ENCODE measurements at places on chromosomes 7 and 10.

DNA sequence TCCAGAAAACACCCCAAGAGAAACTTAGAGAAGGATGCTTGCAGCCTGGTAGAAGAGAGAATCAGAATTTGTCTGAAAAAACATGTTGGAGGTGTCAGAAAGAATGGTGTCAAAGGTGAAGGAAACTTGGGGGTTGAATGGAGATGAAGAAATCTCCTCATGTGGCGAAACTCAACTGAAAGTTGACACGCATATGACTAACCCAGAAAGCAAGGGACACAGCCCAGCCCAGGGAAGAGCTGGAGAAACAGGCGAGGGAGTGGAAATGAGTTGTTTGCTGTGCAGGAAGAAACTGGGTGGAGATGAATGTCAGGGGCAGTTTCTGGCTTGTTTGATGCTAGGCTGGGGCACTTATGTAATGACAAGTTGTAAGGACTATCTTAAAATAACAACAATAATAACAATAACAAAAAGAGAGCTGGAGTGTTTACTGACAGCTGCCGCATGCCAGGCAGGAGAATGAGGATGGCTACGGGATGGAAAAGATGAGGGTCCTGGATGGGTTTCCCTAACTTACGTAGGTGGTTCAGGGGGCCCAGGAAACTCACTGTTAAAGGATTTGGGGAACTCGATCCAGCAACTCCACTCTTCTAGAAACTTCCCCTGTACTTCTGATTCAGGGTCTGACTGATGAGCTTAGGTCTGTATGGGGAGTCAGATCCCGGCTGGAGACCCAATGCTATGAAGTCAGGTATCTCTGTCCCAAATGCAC is 57.4 kb downstream of the MAP3K8 start:
- peak; percentile 15 for DNase-seq

GRCh38 chr10:7410862-7411670 is at the start of gene SFMBT2:
Gene SFMBT2 (minus strand): TSS chr10:7411034. CDS start chr10:7381898, 29,136 bp downstream.
- peak; percentile 24 for DNase-seq

DNA sequence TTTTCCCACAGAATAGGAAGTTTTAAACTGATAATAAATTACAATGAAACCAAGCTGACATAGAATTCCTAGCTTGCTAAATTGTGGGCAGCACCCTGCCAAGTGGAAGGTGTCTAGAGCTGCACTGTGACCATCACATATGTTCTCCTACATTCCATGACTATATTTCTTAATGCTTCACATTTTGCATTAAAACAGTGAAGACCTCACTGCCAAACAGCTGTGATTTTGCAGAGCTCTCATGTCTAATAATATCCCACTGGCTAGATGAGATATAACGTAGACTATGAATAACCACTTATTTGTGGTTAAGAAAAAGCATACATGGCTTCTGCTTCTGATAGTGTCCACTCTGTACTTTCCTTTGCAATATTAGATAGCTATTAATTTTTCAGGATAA is 228.3 kb upstream of the TEX47 start:
- no peak for DNase-seq

- no peak for DNase-seq
These were observed 114.2 kb downstream of the RNF133 start for GRCh38 chr7:122584676-122585251.

- peak; percentile 23 for DNase-seq
These were observed 141.7 kb downstream of the KAT6B start for GRCh38 chr10:74967911-74968666.

- DNase-seq, result no peak
These were observed 14.0 kb downstream of the CYP3A7 start for GRCh38 chr7:99720800-99721595.

DNA sequence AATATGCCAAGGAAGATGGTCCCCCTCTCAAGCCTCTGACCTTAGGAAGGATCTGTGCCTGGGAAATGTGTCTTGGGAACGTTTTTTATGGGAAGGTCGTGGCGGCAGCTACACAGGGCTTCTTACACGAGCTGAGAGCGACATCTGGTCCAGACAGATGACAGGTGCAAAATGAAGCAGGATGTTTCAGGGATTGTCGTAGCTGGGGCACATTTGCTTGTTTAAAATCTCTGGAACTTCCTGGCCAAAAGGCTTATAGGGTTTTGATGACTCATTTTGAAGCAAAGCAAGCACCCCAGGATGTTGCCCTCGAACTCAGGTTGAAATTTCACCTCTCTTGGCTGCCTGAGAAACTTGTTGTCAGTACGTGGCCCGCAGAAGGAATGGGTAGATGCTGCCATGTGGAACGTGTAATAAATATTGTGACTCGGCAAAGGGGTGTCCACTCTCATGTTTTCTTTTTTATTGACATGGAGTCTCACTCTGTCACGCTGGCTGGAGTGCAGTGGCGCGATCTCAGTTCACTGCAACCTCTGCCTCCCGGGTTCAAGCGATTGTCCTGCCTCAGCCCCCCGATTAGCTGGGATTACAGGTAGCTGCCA is 117.5 kb downstream of the CAMK1D start:
- no peak for DNase-seq

- peak; percentile 36 for DNase-seq
These were observed 21.3 kb downstream of the TIAL1 start for GRCh38 chr10:119575506-119575905.

DNA sequence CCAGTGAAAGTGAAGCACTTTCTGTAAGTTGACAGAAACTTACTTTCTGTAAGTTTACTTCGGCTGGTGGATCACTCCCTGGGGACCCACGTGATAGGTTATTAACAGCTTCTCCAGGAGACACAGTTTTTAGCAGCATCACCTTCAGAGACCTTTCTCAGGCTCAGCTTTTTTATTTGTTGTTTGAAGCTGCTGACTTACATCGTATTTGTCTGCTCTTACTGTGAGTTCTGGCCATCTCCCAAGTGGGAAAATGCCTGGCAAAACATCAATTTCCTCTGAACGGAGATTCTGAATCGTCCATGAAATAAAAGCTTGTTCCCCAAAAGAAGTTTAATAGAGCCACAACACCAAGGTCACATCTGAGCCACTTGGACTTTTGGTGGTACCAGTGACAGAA is 178.7 kb upstream of the PODXL start:
- DNase-seq, result no peak

DNA sequence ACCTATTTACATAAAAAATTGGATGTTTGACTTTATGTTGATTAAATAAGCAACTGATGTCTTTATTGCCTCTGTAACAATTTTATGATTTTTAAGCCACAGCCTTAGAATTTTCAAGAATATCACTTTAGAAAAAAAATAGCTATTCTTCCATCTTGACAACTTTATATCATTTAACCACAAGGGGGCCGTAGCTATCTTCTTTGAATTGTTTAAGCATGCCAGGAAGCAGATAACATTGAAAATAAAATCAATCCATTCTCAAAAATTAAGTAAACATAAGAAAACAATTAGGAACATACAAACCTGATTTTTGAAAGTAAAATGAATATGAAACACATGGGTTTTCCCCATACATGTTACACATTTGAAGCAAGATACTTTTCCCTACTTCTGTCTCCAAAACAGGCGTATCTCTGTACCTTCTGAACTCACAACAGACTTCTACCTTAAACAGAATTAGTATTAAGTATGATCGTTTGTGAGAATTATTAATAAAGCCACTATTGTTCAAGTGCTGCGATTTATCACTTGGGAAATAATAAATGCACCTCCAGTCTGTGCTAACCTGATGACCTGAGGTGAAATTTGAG is 209.0 kb downstream of the CACNA2D1 start:
- peak; percentile 67 for DNase-seq

GRCh38 chr10:86958901-86959736 is 720 bp downstream of the SNCG start:
- peak; percentile 84 for DNase-seq

DNA sequence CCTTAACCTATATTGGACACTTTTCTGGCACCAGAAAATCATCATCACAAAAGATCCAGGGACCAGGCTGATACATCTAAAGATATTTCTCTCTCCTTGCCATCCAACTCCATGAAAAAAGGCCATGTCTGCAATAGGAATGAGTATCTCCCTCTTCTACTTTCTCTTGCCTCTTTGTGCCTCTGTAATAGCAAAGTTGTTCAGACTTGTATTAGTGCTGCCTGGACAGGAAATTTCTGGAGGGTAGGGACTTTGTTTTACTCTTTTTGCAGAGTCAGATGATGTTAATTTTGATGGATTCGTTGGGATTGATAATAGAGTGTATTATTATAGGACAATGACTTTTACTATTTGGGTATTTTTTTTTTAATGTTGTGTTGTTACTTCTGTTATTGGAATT is 376.3 kb downstream of the INHBA start:
- DNase-seq, result no peak

DNA sequence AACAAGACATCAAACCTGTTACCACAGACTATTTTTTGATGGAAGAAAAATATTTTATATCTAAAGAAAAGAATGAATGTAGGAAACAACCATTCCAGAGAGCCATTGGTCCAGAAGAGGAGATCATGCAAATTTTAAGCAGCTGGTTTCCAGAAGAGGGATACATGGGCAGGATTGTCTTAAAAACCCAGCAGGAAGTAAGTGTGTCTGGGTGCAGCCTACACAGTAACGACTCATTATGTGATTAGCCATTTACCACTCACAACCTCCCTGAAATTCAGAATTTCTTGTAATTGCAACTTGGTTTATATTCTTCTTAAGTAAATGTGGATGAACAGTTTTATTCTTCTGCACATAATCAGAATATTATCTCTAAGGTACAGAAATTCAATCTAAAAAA is 46.2 kb downstream of the NOC3L start:
- DNase-seq, result no peak

Data from ELR (cell line).